Fibroblast of lung (primary cell): ENCODE measurements at places on chromosomes 16 and 17.

DNA sequence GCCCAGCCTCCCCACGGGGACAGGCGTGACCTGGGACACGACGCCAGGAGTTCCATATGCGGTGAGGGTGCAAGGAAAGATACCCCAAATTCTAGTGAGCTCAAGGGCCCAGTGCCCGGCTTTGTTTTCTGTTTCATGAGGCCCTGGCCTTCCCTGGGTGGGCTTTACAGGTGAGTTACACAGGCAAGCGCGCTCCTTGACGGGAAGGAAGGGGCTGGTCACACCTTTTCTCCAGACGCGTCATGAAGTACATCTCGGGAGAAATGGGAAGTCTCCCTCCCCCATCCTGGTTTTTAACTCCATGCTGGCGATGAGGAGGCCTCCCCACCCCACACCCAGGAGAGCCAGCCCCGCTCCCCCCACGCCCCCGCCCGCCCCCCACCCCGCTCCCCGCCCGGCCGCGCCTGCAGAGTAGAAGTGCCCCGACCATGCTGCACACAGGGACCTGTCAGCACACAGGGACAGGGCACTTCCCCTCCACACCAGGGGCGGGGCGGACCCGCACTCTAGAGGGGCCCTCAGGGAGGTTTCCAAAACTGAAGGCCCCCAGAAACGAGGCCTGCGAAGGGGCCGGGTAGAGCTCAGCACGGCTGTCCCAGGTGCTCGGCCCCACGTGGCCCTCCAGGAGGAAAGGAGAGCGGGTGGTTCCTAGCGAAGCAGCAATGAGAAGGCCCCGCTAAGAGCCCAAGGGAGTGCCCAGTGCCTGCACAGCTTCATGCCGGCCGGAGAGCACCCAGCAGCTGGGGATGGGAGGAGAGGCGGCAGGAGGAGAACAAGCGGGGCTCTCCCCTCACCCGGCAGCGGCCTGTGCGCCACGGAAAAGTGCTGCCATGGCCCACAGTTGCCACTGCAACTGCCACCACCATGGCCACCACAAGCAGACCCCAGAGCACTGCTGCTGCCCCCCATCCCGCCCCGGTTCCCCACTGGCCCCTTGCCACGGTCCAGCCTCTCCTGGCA is 7.7 kb downstream of the CYB561 start:
- no peak for DNase-seq

DNA sequence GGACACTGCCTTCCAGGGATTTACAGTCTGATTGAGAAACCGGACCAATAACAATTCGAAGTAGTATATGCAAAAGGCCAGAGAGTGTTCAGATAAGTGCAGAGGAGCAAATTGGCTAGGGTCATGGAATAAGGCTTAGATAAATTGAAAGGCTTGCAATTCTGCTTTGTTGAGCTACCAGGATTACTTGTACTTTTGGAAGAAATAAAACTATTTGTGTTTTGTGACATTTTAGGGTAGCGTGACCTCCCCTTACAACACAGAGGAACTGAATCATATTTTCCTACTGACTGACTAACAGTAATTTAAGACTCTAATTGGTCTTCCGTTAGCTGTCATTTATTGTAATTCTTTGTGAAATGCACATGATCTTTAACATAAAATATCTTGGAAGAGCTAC is 104.7 kb downstream of the PITPNC1 start:
- DNase-seq = peak; percentile 74

- DNase-seq = no peak
Observed at GRCh38 chr17:58706351-58707140, 14.1 kb downstream of the RAD51C start.

- DNase-seq = peak; percentile 67
Observed at GRCh38 chr16:46857368-46857945, 26.5 kb upstream of the C16orf87 start.

DNA sequence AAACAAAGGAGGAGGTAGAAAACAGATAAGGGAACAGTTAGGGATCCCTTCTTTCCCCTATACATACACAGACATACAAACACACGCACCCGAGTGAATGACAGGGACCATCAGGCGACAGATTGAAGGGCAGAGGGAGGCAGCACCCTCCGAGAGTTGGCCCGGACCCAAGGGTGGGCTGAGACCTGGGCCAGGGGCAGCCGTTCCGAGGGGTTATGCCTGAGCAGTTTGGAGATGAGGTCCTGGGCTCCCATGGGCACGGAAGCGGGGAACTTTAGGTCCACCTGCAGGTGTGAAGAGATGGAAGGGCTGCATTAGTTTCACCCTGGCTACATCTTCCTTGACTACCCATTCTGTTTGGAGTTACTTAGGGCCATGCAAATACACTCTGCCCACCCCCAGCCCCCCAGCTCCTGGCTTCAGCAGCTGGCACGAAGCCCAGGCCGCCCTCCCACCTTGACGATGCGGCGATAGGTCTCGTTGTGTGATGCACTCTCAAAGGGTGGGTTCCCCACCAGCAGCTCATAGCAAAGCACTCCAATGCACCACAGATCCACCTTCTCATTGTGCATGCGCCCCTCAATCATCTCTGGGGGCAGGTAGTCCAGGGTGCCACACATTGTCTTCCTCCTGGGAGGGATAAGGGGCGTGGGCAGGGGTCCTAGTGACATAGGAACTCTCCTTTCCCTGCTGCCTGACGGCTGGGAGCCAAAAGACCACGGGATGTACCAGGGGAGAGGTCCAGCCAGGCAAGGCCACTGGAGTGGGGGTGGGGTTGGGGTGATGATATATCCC is 5.4 kb downstream of the AURKB start:
- DNase-seq = no peak

DNA sequence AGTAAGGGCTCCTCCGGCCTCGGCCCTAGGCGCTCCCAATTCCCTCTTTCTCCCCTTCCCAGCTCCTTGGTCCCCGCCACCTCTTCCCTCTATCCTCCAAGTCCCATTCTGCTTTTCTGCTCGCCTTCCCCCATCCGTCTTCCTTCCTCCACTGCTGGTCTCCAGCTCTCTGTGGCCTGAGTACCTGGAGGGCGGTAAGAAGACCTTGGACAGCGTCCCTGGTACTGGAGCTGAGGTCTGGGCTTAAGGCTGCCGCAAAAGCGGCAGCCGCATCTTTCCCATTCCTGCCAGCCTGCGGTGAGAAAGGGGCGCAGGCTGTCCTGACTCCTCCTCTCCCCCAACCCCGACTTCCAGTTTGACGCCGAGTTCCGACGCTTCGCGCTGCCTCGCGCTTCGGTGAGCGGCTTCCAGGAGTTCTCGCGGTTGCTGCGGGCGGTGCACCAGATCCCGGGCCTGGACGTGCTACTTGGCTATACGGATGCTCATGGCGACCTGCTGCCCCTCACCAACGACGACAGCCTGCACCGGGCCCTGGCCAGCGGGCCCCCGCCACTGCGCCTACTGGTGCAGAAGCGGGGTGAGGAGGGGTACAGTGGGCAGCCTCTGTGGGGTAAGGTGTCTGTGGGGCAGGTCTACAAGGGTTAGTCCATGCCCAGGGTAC is 471 bp downstream of the PARD6A start:
- DNase-seq = peak; percentile 34

DNA sequence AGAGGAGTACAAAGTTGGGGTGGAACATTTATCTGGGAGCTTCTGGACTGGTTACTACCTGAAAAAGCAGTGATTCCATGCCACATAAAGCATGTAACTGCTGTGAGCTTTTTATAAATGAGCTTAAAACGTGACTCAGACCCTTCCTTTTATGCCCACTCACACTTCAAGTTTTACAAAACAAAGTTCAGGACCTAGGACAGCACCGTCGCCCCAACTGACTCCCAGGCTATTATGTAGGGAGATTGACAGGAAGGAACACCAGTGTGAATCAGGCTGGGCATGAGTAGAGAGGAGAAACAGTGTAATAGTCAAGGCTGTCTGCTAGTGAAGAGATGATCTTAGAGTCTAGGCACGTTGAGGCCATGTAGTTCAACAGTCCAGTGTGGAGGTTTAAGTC is 91.6 kb upstream of the DNAH9 start:
- DNase-seq = no peak

DNA sequence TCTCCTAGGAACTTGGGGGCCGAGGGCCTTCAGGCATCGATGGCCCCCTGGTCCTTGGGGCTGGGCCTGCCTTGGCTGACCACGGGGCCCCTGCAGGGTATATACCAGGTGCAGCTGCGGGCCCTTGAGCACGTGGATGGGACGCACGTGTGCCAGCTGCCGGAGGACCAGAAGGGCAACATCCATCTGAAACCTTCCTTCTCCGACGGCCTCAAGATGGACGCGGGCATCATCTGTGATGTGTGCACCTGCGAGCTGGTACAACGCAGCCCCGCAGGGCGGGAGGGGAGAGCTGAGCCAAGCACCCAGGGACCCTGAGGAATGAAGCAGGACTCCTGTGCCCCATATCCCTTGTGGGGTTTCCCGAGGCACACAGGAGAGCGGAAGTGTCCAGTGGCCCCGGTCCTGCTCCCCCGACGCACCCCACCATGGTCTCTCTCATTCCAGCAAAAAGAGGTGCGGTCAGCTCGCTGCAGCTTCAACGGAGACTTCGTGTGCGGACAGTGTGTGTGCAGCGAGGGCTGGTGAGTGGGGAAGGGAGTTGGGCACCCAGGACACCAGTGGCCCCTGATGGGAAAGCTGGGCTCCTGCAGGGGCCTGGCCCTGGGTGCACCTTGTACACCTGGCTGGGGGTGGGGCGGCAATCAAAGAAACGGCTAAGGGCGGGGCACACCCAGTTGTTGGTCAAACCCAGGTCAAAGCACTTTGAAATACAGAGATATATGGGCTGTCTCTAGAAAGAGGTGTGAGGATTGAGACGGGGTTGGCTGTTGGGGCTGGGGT is 10.6 kb downstream of the ITGB4 start:
- DNase-seq = no peak

GRCh38 chr17:27959382-27959709 is 66.2 kb upstream of the LYRM9 start:
- DNase-seq = no peak
